ENCODE measurements at places on chromosomes 2 and 18. TPM values are rescaled to one million over a fixed set of nuclear protein-coding genes. Genes with fewer than 3 reads are reported as not detected.

The MEP1B gene
- 497 TPM for total RNA-seq

The ARHGAP28 gene
- total RNA-seq = 1.0 TPM

The AUP1 gene
- 211 TPM for total RNA-seq

The CFLAR gene
- total RNA-seq = 526 TPM

The LOXHD1 gene
- total RNA-seq = 0.83 TPM

The AP1S3 gene
- total RNA-seq = 11.7 TPM

The MZT2B gene
- total RNA-seq = 88.6 TPM

The DNAJB2 gene
- total RNA-seq = 69.4 TPM

The CNPPD1 gene
- total RNA-seq = 62.2 TPM

The ITPRIPL1 gene
- total RNA-seq = 1.1 TPM

The USP37 gene
- 44.6 TPM for total RNA-seq

The CENPA gene
- 2.1 TPM for total RNA-seq

The ALLC gene
- total RNA-seq = not detected

The C2orf78 gene
- total RNA-seq = not detected

The MPP4 gene
- not detected for total RNA-seq

The CD302 gene
- total RNA-seq = 22.6 TPM

The KCNF1 gene
- not detected for total RNA-seq

The CRACDL gene
- 36.5 TPM for total RNA-seq

The APCDD1 gene
- total RNA-seq = 16.6 TPM

The PPP1R1C gene
- total RNA-seq = not detected

The RND3 gene
- 40.8 TPM for total RNA-seq

The SERPINB3 gene
- total RNA-seq = not detected

Data from Peyer's patch (tissue), 4 donors.